ENCODE measurements at places on chromosomes 4 and X.

DNA sequence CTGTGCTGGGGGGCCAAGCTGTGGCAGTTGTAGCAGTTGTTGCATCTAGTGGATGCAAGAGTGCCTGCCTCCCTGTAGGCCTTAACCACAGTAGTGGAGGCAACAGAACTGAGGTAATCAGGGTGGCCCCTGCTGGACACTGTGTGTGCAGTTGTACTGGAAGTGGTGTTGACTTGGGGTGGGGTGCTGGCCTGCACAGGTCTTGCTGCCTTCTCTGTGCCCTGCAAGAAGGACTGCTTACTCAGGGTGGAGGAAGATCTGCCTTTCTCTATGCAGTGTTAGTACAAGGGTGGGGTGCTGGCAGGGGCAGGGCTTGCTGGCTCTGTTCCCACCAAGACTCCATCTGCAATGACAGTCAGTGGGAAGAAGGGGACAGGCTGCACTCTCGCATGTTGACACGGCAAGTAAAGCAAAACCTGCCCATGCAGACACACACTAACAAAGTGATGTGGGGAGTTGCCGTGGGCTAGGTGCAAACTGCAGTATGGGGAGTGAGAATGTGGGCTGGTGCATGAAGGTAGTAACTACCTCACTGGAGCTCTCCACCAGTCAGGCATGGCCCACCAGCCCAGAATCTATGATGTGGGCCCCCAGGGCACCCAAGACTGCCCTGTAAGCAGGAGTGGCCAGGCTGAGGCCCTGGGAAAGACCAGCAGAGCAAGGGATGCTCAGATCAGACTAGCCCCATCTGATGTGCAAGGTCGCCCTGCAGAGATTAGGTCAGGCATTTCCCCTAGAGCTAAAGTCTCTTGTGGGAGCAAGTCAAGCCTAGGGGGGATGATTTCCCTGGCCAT, 594.9 kb downstream of the TECRL start:
- DNase-seq, result no peak

- DNase-seq, result no peak
These were observed 99.5 kb downstream of the ADGRA3 start for GRCh38 chr4:22416403-22416802.

GRCh38 chr4:38529189-38530115, 134.5 kb upstream of the KLF3 start:
- no peak for DNase-seq

DNA sequence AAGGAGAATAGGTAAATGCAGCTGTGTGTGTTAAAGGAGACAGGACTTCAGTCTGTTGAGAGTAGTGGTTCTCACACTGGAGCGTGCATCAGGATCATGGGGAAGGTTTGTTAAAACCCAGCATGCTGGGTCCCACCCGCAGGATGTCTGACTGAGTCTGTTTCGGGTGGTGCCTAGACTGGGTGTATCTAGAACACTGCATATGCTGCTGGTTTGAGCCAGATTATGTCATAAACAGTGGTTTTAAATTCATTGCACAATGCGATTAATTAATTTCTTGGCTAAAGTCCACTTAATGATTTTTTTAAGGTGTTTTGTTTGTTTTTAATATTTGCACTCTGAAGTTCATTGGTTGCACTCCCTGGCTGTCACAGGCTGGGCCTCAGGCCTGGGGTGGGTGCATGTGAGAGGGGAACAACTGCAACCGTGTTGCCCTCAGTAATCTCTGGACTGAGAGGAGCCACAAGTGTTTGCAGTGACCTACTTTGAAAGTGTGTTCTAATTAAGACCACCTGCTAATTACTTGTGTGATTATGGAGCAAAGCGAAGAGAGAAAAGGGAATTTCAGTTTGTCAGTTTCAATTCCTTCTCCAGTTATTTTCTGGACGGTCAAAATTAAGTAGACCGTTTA, 8.3 kb downstream of the HCCS start:
- DNase-seq, result no peak

DNA sequence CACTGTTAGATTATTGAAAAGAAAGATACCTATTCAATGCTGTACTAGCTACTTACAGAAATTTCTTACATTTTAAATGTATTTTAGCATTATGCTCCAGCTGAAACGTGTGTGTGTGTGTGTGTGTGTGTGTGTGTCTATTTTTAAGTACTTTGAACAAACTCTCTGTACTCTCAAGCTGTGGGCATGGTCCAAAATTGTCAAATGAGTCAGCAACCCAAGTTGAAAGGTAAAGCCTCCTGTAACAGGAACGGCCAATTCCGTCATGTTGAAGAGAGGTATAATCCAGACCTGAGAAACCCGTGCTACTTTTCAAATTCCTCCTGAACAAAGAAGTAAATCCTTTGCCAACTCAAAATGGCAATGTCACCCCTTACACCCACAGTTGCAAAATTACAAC, 20.5 kb downstream of the MAOB start:
- DNase-seq, result no peak

- no peak for DNase-seq
These were observed 146.4 kb upstream of the EDNRA start for GRCh38 chr4:147334478-147334877.

DNA sequence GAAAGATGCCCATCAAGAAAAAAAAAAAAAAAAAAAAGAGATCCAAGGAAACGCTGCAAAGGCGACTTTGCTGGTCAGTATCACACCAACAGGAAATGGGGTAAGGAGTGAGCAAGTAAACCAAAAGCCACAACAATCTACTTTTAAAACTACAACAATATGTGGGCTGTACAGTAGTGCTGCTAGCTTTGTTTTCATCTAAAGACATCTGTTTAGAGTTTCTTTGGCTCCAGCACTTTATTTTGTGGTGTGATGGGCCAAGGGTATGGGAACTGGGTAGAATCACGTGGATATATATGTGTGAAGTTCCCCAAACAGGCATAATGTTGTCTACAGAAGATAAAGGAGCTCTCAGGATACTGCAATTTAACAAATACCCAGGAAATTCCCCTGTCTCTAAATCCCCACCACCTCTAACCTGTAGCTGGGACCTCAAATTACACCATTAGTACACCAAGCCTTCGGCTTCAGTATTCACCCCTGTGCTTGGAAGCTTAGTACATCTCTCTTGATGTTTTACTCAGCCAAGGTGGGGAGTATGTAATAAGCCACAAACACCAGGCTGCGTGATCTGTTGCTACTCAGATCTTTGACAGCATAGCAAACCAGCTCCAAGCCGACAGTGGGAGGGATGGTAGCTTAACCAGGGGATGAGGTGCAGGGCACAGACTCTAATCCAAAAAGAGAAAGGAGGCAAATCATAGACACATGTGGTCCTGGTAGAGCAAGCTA, 207.9 kb downstream of the HS6ST2 start:
- DNase-seq, result no peak

DNA sequence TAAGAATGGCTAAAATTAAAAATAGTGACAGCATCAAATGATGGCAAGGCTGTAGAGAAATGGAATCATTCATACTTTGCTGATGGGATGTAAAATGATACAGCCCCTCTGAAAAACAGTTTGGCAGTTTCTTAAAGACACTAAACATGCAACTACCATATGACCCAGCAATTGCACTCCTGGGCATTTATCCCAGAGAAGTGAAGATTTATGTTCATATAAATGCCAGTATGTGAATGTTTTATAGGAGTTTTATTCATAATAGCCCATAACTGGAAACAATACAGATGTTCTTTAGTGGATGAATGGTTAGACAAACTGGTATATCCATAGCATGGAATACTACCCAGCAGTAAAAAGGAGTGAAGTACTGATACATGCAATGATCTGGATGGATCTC, 43.3 kb downstream of the REPS2 start:
- no peak for DNase-seq

- DNase-seq, result no peak
These were observed 55.5 kb upstream of the MAGED1 start for GRCh38 chrX:51837921-51838320.
